Stimulated activated CD4-positive, alpha-beta T cell treated with anti-CD3 and anti-CD28 coated beads, Interleukin-1b, Interleukin-23, amount 100 ng/mL, for 4 hours (primary cell): ENCODE measurements at places on chromosomes 1 and 21.
A peak's percentile ranks its signal among the peaks of the same experiment; 100 is the strongest.

DNA sequence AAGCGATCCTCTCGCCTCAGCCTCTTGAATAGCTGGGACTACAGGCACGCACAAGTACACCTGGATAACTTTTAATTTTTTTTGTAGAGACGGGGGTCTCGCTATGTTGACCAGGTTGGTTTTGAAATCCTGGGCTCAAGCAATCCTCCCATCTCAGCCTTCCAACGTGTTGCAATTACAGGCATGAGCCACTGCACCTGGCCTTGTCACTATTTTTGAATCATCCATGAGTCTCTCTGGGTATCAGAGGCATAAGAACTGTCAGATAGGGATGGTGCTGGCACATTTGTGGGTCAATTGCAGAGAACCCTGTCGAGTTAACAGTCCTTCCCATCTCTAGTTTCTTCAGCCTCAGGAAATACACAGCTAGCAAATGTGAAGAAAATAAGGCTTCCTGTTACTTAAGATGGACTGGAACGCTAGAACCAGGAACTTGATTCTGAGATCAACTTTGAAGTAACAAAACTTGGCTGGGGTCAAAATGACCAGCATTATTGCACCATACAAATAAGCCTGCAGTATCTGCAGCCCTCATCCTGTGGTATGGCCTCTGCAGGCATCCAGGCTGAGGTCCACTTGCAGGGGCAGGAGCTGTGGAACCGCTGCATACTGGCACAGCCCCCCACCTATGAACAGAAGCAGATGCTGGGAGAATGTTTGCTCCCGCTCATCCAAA is 124.3 kb upstream of the GADD45A start:
- no peak for DNase-seq

DNA sequence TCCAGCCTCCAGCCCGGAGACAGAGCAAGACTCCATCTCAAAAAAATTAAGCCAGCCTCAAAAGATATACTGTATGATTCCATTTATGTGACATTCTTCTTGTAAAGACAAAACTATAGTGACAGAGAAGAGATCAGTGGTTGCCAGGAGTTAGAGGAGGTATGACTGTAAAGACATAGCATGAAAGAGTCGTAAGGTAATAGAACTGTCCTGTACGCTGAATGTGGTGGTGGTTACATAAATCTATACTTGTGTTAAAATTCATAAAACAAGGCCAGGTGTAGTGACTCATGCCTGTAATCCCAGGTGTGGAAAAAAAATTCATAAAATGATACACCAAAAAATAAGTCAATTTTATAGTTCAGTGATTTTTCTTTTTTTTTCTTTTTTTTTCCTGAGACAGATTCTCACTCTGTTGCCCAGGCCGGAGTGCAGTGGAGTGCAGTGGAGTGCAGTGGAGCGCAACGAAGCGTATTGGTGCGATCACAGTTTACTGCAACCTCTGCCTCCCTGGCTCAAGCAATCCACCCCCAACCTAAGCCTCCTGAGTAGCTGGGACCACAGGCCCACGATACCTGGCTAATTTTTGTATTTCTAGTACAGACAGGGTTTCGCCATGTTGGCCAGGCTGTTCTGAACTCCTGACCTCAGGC is 84.9 kb upstream of the CXADR start:
- no peak for DNase-seq

- no peak for DNase-seq
Observed at GRCh38 chr1:91798241-91798648, 87.7 kb downstream of the TGFBR3 start.

GRCh38 chr1:8439015-8439702 is 121.2 kb downstream of the SLC45A1 start:
- DNase-seq: no peak

DNA sequence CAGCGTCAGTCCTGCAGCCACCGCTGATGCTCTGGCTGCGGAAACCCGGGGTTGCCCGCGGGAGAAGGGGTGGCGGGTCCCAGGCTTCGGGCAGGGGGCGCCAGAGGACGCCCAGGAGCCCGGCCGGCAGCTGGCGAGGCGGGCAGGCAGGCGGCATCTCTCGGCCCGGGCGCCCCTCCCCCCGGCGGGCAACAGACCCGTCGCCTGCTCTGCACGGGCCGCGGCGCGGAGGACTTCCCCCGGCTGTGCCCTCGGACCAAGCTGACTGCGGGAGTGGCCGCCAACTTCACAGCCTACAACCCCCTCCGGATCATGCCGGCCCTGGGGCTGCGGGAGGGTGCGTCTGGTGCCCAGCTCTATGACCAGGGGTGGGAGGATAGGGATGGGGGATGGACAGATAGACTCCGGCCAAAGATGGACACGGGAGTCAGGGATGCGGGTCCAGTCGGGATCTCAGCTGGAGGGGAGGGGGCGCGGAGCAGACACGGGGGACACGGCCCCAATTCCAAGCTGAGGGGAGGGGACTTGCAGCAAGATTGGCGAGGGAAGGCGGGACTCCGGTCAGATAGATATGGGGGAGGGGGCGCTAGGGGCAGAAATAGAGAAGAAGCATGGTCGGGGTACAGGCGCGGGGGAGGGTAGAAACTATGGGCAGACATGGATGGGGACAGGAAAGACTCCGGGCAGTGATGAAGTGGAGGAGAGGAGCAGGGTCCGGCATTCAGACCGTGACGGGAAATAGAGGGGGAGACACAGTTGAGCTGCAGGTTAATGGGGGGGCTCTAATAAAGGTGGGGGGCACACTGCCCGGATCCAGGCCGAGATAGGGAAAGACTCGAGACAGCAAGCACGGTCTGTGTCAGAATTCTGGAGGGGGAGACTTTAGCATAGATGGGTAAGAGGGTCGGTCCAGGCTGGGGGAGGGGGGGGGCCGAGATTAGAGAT is 1.1 kb downstream of the ADGRB2 start:
- peak; percentile 53 for DNase-seq

DNA sequence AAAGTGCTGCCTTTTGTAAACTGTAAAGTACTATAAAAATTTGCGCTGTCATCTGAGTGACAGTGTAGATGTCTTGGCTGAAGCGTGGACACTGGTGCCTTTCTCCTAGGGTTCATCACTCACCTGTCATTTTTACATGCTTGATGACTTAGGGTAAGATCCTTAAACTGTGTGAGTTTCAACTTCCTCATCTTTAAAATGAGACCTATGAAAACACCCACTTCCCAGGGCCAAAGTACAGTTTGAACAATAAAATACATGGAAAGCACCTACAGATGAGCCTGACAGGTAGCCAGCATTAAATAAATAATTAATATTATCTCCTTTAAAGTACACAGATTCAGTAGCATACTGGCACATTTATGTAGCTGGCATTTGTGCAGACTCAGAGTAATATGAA is 309.9 kb downstream of the CHRM3 start:
- no peak for DNase-seq

GRCh38 chr21:37106998-37107397 is 33.9 kb downstream of the TTC3 start:
- no peak for DNase-seq
